Vagina (tissue), 2 donors: ENCODE measurements at places on chromosomes 16 and 17.

DNA sequence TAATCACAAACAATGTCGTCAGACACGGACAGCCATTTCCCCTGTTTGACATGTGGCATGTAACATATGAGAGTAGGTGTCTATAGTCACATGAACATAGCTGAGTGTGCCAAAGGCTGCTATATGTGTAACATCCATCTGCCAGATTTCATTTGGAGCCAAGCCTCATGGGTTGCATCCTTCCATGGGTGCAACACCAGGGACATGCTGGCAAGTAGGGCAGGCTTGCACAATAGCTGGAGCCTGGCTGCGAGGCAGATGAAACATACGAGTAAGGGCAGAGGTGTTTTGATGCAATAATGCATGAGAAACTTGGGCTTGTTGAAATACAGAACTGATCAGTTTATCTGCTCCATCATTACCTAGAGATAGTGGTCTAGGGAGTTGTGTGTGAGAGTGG lies 9.0 kb upstream of the ZNF689 start:
- DNase-seq = no peak

DNA sequence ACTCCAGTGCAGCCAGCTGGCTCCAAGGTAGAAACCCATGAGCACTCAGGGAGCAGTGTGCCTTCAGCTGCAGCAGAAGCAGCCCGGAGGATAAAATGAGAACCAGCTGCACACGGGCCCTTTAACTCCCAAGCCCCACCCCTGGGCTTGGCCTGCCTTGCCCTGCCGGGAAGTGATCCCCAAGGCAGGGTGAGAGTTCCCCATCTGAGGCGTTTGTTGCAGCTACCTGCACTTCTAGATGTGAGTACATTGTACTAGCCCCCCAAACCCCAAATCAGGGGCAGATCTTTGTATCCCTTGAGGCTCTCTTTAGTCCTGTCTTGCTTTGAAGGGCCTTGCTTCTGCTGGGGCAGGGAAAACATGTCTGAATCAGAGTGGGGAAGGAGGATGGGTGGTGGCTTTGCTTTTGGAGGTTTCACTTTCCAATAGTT lies at the start of gene MVP:
Gene MVP, plus strand, starts transcription at position 192 of the 431 bp plus-strand sequence. CDS start 10,088 bp downstream, outside the sequence.
- no peak for DNase-seq

- no peak for DNase-seq
Measured at GRCh38 chr16:11752856-11753255, 10.2 kb upstream of the TXNDC11 start.

GRCh38 chr17:9825641-9826150 lies at the start of gene GLP2R:
Gene GLP2R (plus strand): TSS chr17:9825924. CDS start chr17:9826064, 140 bp downstream.
- no peak for DNase-seq

DNA sequence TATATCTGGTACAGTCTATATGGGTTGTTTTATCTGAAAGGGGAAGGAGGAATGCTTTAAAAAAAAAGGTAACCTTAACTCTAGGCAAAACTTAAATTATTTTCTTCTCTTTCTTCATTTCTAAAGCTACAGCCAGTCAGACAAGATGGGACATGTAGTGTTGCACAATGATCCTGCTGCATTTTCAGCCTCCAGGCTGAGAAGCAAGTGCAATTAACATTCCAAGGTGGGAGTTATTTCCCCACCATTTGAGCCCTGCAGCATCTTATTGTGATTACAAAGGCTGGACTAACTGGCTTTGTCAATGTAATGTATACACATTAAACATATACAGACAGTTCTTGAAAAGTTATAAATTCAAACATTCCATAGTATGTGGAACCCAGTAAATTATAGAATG lies 22.6 kb upstream of the NF1 start:
- no peak for DNase-seq

DNA sequence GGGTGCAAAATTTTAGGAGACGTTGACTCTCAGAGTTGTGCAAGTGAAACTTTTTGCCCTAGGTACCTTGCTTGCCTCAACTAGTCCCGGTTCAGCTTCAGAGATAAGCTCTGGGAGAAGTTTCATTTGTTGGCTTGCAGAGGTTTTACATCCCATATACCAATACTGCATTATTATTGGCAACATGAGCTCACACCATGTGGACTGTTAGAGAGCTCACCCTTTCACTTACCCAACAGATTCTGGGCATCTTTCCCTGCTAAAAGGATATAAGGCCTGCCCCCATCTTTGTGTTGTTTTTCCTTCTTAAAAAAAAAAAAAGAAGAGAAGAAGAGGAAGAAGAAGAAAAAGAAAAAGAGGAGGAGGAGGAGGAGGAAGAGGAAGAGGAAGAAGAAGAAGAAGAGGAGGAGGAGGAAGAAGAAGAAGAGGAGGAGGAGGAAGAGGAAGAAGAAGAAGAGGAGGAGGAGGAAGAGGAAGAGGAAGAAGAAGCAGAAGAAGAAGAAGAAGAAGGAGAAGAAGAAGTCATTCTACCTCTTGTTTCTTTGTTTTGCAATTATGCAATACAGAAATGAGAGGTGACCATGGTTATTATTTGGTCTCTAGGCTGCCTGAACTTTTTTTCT lies 292.6 kb upstream of the IRX3 start:
- no peak for DNase-seq

GRCh38 chr16:81523387-81524115 lies 78.9 kb downstream of the CMIP start:
- DNase-seq = no peak

DNA sequence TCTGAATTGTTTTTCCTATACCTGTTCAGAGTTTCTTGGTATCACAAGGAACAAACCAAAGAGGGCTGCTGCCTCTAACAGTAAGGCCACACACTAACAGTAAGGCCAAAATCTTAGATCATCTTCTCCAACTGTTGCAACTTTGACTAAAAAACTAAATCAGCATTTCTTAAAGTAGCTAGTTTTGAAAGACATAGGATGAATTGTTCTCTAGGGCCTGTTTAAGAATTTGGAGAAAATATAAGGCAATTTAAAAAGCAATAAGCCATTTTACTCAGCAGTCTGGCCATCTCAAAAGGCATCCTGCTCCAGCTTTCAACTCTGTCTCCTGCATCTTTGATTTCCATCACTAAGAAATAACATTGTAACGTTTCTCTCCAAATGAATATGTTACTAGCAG lies 105.0 kb upstream of the MON1B start:
- DNase-seq = no peak

- no peak for DNase-seq
Measured at GRCh38 chr17:45747911-45748310, 36.2 kb upstream of the CRHR1 start.

GRCh38 chr16:81804134-81804610 lies 25.1 kb downstream of the PLCG2 start:
- no peak for DNase-seq

DNA sequence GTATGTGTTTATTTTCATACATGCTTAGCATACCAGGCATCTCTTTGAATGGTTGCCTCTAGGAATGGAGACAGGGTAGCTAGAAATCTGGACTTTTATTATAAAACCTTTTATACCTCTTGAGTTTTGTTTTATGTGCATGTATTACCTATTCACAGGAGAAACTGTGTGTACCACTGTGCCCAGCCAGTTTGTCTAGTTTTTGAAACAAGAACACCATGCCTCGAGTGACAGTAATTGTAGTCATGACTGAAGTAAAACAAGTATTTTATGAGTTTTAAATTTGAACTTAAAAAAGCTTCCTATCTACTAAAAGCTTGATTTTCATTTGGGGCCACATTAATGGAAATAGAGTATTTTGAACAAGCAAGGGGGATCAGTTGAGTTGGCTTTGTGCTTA lies 57.4 kb downstream of the SNTB2 start:
- DNase-seq = no peak

DNA sequence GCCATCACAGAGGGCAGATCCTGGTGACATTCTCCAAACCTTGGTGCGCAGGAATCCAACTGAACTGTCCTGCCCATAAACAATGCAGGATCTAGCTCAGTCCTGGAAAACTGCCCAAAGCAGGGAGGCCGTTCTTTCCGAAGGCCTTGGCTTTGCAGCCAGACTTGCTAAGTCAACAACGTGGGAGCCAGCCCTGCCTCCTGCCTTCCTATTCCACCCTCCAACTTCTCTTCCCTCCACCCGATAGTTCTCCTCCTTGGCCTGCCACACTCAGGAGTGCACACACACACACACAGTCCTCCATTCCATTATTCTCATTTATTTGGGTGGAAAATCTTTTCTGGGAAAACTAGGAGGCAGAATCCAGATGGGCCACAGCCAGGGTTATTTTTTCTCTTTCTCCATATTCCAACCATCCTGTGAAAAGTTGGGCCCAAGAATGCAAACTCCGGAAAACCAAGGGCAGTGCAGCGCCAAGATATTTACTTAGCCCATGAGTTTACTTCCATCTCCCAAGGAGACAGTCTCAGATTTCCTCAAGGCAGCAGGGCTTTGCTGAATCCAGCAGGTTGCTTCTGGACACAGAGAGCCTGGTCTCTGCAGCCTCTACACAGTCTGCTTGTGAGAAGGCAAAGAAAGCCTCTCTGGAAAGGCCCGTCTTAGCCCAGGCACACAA lies 15.8 kb downstream of the COPRS start:
- DNase-seq = no peak

DNA sequence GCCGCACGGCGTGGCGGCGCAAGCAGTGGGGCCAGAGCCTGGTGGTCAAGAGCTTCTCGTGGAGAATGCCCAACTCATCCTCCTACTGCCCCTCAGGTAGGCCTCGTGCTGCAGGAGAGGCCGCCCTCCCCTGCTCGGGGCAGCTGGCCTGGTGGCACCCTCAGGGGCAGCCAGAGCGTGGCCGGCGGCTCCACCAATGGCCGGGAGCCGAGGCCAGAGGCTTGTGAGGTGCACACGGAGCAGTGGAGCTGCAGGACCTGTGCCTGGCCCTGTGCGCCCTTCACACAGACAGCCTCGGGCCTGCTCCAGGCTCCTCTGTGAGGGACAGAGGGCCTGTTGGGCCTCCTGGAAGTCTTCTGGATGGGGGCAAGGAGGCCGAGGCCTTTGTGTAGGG lies 85.5 kb downstream of the NPIPB11 start:
- no peak for DNase-seq

- DNase-seq = no peak
Measured at GRCh38 chr16:14011001-14011400, 60.1 kb upstream of the MRTFB start.

- DNase-seq = no peak
Measured at GRCh38 chr16:89112377-89113151, 18.9 kb downstream of the ACSF3 start.

- DNase-seq = no peak
Measured at GRCh38 chr17:77948690-77949114, 9.8 kb upstream of the TNRC6C start.

- DNase-seq = no peak
Measured at GRCh38 chr16:23298290-23298915, 3.7 kb upstream of the SCNN1B start.

- no peak for DNase-seq
Measured at GRCh38 chr16:20879175-20880040, 20.8 kb downstream of the DCUN1D3 start.

- DNase-seq = no peak
Measured at GRCh38 chr16:85663891-85664321, 24.8 kb downstream of the GINS2 start.

DNA sequence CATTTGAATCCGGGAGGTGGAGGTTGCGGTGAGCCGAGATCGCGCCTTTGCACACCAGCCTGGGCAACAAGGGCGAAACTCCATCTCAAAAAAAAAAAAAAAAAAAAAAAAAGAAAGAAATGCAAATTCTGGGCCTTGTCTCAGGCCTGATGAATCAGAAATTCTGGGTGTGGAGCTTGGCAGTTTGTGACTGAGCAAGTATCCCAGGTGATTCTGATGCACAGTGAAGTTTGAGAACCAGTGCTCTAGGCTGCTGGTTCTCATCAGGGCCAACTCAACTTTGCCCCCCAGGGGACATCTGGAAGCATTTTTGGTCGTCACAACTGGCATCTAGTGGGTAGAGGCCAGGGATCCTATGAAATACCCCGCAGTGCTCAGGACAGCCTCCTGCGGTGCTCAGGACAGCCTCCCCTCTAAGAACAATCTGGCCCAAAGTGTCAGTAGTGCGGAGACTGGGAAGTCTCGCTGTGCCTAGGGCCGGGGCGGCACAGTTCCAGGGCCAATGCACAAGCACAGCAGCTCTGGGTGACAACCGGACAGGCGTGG lies 55.9 kb downstream of the SDK2 start:
- DNase-seq = no peak

- no peak for DNase-seq
Measured at GRCh38 chr17:31570951-31571892, 179.7 kb downstream of the RAB11FIP4 start.

- no peak for DNase-seq
Measured at GRCh38 chr16:80541306-80541694, 507 bp downstream of the DYNLRB2 start.

GRCh38 chr17:57819285-57819684 lies 30.6 kb downstream of the MRPS23 start:
- DNase-seq = no peak

- no peak for DNase-seq
Measured at GRCh38 chr16:54454616-54455015, 168.0 kb upstream of the IRX3 start.

DNA sequence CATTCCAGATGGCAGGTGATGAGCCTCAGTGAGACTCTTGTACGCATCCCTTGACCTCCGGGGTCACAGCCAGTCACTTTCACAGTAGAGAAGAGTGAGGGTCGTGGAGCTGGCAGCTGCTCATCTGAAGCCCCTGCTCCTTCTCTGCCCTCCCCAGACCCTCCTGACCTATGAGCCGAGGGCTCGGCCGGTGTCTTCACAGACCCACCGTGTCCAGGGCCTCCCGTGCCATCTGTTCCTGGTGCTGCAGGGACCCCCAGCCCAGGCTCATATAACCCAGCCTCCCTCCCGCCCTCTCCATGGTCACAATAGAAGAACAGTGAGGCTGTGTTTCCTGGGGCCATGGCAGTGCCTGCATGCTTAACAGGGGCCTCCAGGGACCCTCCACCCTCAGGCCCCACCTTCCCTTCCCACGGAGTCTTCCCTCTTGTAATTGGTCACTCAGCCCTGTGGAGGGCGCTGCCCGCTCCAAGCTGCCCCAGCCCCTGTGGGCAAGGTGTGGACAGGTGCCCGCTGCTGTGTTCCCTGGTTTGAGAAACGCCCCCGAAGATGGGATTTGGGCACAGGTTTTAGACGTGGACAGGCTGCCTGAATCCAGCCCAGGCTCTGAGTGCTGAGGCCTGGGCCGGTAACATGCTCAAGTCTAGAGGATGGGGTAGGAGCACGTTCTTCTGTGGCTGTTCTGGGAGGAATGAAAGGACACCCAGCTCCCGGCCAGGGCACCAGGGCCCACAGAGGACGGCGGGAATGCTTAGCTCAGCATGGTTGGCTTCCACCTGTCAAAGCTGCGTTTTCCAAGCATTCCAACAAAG lies 38.7 kb downstream of the ACSF3 start:
- DNase-seq = no peak

DNA sequence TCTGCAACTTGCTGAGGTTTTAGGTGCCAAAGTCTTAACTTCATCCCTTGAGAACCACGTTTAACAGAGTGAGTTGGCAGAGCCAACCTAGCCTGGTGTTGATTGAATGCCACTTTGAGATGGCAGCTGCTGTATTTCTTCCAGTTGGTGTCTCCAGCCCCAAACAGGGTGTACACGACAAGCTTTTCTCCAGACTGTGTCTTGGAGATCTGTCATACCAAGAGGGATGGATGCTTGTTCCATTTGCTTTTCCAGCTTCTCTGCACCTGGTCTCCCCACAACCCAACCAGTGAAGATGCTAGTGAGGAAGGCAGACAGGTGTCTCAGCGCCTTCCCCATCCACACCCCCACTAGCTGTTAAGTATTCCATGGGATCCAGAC lies 141.1 kb upstream of the HS3ST2 start:
- DNase-seq = no peak
